EL (cell line): ENCODE measurements at places on chromosomes 13 and 19.
A peak's percentile ranks its signal among the peaks of the same experiment; 100 is the strongest.

DNA sequence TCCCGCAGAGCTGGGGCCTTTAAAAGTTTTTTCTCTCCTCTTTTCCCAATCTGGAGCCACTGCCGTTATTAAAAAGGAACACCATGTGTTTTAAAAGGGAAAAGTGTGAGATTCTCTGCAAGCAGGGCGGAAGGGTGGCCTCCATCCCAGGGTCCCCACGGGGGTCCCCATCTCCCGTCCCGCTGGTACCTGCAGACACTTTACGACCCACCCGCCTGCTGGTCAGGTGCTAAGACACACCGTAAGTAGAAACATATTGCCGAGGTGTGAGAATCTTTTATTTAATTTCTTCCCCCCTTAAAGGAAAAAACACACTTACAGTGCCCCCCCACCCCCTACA is 1.8 kb downstream of the CRLF1 start:
- no peak for DNase-seq

DNA sequence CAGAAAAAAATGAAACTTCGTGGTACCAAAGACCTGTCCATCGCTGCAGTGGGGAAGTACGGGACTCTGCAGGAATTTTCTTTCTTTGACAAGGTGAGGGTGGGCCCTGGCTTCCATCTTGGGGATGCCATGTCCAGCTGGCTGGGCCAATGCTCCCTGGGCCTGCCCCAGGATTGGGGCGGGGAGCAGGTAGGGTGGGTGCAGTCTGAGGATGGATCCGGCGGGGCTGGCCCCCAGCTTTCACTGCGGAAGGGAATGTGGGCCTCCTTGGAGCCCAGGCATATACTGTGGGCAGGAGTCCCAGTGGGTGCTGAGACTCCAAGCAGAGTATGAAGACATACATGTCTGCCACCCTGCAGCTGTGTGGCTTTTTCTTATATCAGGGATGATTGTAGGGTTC is 23.9 kb downstream of the SIN3B start:
- no peak for DNase-seq

DNA sequence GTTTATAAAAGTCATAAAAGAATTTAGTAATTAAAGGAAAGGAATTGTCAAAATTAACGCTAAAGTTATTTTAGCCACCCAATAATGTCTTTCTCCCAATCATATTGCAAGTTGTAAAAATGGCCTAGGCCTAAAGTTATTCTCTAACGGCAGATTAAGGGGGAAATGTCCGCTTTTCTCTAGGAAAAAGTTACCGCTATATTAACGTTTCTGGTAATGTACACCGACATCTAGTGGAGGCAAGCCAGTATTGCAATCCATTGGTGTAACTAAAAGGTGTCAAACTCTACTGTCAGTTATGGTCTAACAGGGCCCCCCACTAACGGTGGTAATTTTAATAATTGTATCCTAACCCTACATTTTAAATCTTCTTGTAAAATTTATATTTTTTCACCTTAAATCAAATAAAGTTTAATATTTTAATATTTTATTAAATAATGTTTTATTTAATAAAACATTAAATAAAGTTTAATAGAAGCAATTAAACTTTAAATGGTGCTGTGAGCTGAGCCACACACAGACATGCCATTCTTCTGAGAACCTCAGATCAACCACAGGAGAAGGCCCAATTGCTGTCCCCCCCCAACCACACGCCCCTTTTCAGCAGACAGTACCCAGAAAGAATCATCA is 35.9 kb upstream of the ZSCAN5A start:
- DNase-seq = peak; percentile 43

- no peak for DNase-seq
Measured at GRCh38 chr19:41311072-41311471, 1.1 kb downstream of the CCDC97 start.

- DNase-seq = no peak
Measured at GRCh38 chr13:26762745-26763345, 2.3 kb upstream of the GPR12 start.
